Stimulated activated CD4-positive, alpha-beta T cell treated with anti-CD3 and anti-CD28 coated beads, Interleukin-2, amount 100 ng/mL, for 24 hours (primary cell): ENCODE measurements at places on chromosomes 6 and 20.

GRCh38 chr6:99002831-99003230 lies 55.1 kb upstream of the FBXL4 start:
- no peak for DNase-seq

- no peak for DNase-seq
Observed at GRCh38 chr6:37309692-37310091, 44.1 kb upstream of the RNF8 start.

DNA sequence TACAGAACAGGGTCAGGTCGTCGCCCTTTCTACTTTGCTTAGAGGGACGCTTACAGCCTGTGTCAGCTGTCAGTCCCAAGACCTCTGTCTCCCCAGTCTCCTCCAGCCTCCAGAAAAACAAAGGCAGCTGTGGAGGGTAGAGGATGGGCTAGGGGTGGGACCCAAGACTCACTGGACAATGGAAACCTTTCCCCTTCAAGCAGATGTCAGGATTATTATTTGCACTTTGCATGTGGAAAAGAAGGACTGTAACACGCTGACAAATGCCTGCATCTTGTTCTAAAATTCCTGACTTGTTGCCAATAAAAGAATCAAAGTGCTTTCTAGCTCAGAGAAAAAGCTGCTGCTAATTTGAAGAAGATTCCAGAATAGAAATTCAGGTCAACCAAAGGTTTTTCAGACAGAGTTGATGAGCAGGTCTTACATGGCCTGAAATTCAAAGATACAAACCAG lies 58.7 kb downstream of the SNX5 start:
- DNase-seq = no peak

DNA sequence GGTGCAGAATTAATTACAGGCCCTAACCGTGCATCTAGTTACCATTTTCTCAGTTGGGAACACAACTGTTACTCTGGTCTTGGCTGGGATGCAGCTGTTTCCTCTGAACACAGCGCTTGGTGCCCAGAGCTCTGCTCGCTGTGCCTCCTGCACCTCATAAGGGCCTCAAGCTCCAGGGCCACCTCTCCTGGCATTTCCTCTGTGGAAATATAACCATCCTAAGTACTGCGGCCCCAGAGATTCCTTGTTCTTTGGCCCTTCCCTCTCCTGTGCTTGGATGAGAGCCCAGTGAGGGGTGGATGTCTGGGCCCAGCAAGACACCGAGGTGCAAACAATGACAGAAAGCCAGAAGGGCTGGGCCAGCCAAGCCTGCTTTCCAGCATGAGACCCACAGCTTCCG lies 169.9 kb upstream of the CST7 start:
- no peak for DNase-seq

DNA sequence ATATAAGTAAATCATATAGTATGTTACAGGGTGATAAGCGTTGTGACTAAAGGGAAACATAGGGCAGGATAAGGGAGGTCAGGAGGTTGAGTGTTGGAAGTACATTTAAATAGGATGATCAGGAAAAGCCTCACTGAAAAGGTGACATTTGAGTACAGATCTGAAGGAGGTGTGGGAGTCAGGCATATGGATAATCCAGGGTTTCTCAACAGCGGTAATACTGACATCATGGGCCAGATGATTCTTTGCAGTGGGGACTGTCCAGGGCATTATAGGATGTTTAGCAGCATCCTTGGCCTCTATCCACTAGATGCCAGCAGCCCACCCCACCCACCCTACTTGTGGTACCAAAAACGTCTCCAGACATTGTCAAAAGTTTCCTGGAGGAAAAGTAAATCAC lies 292.6 kb upstream of the PREP start:
- no peak for DNase-seq

DNA sequence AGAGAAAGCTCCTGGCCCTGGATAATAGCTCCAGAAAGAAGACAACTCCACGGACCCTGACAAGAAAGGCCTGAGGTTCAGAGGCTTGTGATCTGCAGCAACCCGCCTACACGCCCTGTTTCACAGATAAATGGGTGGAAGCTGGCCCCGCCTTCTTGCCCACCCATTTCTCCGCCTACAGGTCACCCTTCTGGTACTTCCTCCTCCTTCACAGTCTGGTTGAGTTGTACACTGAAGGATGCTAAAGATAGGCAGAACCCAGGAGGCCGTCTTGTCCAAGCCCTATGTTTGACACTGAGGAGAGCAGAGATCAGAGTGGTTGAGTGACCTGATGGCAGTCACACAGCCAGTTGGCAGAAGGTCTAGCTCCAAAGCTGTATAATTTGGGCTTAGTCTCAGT lies 34.2 kb upstream of the MDGA1 start:
- DNase-seq = peak; percentile 68

DNA sequence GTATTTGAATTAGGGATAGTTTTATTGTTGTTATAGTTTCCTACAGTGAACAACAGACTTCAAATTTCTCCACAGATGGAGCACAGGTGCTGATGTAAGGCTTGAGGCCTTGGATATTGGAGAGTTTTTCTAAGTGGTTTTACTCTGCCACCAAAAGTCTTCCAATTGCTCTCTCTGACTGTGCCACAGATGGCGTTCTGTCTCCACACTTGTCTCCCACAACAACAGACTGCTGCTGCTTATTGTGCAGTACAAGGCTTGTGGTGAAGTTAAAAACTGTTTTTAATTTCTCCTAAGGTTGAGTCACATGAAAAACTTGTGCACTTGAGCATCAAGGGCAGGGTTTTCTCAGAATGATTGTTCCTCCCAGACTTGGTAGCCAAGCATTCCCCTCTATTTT lies 460.9 kb upstream of the KHDRBS2 start:
- DNase-seq = no peak

- DNase-seq = no peak
Observed at GRCh38 chr6:40794586-40794985, 207.4 kb upstream of the LRFN2 start.

DNA sequence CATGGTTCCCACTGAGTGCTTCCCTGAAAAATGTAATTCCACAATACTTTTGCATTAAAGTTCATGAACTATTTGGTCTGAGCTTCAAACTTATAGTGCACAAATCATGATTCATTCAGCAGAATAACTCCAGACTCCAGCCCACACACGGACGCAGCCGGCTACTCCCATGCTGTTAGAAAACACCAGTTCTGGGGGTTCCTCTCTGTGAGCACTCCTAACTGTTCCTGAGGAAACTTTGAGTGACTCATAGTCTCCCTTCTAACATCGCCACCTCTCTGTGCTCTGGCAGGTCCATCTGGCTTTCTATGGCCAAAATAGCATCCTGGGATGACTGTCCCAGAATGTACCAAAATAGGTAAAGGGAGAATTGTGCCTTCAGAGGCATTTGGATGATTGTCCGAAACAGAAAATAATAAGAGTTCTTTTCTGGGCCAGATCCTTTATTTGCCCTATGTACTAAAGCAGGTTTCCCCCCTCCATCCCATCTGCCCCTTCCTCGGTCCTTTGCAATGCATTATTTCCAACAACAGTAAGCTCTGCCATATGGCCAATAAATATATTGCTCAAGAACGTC lies 32.3 kb upstream of the LY86 start:
- DNase-seq = no peak

DNA sequence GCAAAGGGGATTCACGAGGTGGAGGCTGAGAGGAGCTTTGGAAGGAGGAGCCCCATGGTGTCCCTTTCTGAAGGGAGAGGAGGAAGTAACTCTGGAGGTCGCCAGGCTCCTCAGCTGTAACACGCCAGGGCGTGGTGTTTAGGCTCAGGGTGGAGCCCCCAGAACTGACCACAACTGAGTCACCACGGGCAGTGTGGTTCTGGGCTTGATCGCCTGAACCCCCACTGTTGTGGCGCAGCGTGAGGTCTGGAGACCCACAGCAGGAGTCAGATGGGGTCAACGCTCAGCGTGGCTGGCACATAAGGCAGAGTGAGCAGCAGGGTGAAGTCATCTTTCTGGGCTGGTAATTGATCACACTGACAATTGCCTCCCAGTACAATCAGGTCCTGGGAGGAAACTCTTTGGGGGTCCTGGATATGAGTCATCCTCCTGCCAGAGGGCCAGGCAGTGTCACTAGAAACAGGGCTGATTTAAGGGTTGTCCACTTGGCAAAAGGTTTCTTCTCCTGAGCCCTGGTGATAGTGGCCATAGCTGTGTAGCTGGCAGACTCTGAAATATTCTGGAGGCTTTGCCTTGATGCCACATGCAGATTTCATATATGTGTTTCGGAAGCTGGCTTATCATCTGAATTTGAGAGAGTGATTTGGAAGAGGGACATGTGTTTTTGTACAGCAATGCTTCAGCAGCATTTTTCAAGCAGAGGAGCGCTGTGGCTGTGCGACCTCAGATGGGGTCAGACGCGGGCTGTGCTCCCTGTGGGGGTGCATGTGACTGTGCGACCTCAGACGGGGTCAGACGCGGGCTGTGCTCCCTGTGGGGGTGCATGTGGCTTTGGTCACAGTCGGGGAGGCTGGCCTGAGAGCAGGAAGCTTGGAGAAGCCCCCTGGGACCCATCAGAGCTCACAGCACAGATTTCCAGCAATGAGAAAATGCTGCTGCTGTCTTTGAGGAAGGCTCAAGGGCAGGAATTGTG lies 50.0 kb downstream of the SYNJ2 start:
- DNase-seq = no peak

DNA sequence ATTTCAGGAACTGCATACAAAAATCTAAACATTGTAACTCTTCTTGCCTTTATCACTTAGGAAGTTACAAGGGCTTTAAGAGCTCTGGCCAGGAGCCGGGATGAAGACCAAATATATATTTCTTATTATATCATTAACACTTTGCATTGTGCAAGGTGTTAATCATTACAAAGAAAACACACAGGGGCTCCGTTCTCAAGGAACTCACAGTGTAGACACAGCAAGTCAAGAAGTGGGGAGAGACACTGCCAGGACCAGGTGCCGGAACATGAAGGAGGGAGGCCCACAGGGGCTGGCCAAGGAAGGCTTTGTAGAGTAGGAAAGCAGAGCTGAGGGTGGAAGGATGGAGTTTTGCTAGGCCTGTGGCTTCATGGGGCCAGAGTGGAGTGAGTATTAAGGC lies 17.4 kb downstream of the ITPR3 start:
- no peak for DNase-seq

- no peak for DNase-seq
Observed at GRCh38 chr6:7052443-7053011, 55.2 kb upstream of the RREB1 start.

DNA sequence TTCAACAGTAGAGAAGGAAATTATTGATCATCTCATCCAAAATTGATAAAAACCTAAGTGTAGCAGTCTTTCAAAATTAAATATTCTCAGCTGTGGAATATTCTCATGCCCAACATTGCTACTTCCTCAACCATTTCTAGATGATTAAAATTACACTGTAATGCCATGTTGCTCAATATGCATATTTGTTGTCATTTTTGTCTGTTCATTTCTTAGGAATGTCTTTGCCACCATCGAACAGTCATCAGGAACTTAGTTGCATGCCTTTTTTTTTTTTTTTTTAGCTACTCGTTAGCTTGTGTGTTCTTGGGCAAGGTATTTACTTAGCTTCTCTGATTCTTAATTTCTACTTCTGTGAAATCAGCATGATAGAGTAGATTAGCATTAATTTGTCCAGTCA lies 188.6 kb downstream of the DTNBP1 start:
- DNase-seq = no peak

DNA sequence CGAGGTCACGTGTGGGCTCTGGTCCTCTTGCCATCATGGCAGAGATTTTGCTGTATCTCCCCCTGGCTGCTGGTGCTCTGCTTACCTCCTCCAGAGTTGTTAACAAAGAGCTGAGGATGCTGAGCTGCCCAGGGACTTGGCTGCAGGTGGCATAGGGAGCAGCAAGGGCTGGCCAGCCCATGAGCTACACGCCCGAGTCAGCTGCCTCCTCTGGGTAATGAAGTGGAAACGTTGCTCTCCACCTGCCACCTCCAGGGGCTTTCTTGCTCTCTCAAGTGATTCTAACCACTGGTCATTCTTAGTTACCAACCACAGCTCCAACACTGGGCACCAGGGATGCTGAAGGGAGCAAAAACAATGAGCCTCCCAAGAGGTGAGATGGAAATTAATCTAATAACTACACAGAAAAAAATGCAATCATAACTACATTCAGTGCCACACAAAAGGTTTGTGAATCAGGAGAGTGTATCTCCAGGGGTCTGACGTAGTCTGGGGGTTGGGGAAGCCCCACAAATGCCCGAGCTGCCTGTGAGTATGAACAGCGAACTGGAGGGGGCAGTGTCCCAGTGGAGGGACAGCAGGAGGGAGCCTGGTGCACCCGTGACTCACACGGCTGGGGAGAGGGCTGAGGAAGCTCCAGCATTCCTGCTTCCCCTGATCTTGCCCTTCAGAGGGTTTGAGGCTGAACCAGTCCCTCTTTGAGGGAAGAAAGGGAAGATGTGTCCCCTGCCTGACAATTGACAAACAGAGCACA lies 78.7 kb downstream of the CDH26 start:
- no peak for DNase-seq

DNA sequence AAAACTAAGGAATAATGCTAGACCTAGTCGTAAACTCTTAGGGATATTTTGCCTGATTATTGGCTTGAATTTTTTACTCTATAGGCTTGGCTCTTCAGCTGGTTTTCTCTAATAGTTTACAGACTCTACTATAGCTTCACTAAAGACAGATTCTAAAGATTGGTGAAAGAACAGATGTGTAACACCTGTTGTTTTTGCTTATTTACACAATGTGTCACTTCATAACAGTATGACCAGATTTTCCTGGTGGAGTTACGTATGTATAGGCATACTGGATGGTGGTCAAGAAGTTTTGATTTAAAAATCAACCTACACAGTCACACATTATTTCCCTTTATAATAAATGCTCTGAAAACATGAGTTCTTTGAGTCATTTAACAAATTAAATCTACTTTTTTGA lies 4.8 kb downstream of the COL19A1 start:
- DNase-seq = no peak

DNA sequence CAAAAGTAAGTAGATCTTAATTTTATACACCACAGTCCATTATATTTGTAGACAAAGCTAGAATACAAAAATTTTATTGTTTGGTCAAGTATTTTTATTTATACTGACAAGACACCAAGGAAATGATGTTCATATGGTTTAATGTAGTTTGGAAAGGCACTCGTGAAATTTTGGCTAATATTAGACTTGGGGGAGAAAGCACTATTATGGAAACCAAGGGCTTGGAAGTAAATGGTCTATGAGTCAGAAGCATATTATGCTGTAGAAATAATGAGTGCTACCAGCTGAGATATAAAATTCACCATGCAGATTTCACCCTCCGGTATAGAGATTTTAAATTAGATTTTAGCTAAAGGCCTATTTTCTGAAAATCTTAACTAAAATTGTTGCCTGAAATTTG lies 233.6 kb downstream of the KCNQ5 start:
- DNase-seq = no peak

DNA sequence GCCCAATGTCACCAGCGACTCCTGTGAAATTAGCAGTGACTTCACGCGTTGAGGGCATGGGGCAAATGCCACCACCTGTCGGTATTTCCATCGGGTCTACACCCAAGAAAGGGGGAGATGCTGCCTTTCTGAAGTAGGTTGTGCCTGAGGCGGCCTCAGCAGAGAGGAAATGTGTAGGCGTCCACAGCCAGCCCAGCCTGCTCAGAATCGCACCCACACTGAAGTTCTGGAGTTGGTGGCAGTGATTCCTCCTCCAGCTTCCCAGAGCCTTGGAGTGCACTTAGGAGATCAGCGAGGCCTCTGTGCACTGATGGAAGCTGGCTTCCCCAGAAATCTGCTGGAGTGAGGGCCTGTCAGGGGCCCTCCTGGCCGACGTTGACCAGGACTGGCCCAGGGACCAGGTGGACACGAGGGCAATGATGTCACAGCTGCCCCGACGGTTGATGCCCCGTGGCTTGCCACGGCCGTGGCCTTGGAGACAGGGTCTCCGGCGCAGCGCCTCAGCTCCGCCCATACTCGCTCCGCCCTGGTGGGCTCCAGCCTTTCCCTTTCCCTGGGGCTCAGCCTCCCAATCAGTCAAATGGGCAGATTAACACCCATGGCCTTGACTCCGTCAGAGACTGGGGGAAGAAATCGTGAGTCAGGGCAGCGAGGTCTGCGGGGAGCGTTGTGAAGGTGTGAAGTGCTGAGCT lies 484.8 kb downstream of the PREX1 start:
- no peak for DNase-seq
